Endothelial cell (in vitro differentiated cells): ENCODE measurements at places on chromosomes 2 and 18. TPM values are rescaled to one million over a fixed set of nuclear protein-coding genes. Genes with fewer than 3 reads are reported as not detected.

GRCh38 chr2:23550553-23550952 is 165.6 kb downstream of the KLHL29 start:
- DNase-seq = no peak
- no peak overlapping the region for H3K4me3 ChIP-seq
- peaks cover 8% of the 10 kb centered on the region for H3K4me1 ChIP-seq
- no peak overlapping the region for H3K27ac ChIP-seq

GRCh38 chr2:50514901-50515300 is 517.0 kb downstream of the NRXN1 start:
- no peak overlapping the region for H3K27ac ChIP-seq
- no peak overlapping the region for H3K4me3 ChIP-seq
- DNase-seq = no peak
- H3K4me1 ChIP-seq = no peaks in the 10 kb centered on the region
- peaks cover 2% of the 10 kb centered on the region for H3K27me3 ChIP-seq

Gene NFATC1
- 40.6 TPM for total RNA-seq

Gene NT5DC4
- not detected for total RNA-seq

GRCh38 chr2:123840574-123840973 is 184.5 kb upstream of the CNTNAP5 start:
- H3K36me3 ChIP-seq = peaks cover 9% of the 10 kb centered on the region
- no peak overlapping the region for H3K27ac ChIP-seq
- H3K4me3 ChIP-seq = no peak overlapping the region
- H3K4me1 ChIP-seq = no peaks in the 10 kb centered on the region
- DNase-seq = no peak

- no peak overlapping the region for H3K4me3 ChIP-seq
- peaks cover 1% of the 10 kb centered on the region for H3K27me3 ChIP-seq
- DNase-seq = no peak
- H3K36me3 ChIP-seq = no peaks in the 10 kb centered on the region
Observed at GRCh38 chr2:147649286-147649685, 195.5 kb upstream of the ACVR2A start.

DNA sequence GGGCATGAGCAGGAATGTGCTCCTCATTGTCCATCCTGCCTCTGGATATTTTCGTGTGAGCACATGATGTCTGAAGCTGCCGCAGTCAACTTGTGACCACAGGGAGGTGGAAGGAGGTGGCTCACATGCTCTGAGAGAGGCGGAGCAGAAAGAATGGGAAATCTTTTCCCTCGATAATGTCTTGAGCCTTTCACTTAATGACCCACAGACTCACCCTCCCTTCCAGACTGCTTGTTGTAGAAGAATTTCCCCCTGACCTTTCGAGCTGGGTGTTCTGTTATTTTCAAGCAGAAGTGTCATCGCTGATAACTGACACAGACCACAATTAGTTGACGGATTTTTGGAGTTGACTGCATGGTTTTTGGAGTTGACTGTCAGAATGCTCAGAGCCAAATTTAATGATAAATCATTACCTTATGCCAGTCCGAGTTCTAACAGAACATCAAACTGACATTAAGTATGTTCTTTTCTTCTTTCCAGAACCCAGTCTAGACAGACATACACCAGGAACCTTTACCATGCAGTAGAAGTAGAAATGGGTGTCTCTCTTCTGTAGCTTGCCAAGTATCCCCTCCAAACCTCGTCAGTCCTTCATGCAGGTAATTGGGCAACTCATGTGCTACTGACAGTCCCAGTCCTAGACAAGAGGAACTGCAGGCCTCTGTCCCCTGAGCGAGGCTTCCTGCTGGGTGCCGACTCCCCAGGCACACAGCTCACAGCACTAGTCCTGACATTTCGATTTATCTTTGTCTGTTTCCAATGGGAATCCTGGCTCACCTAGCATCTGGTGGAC is 29.4 kb upstream of the RTTN start:
- H3K4me3 ChIP-seq = no peak overlapping the region
- no peak overlapping the region for H3K27ac ChIP-seq
- peaks cover 12% of the 10 kb centered on the region for H3K4me1 ChIP-seq
- H3K36me3 ChIP-seq = no peaks in the 10 kb centered on the region
- DNase-seq = no peak
- peaks cover 8% of the 10 kb centered on the region for H3K27me3 ChIP-seq

DNA sequence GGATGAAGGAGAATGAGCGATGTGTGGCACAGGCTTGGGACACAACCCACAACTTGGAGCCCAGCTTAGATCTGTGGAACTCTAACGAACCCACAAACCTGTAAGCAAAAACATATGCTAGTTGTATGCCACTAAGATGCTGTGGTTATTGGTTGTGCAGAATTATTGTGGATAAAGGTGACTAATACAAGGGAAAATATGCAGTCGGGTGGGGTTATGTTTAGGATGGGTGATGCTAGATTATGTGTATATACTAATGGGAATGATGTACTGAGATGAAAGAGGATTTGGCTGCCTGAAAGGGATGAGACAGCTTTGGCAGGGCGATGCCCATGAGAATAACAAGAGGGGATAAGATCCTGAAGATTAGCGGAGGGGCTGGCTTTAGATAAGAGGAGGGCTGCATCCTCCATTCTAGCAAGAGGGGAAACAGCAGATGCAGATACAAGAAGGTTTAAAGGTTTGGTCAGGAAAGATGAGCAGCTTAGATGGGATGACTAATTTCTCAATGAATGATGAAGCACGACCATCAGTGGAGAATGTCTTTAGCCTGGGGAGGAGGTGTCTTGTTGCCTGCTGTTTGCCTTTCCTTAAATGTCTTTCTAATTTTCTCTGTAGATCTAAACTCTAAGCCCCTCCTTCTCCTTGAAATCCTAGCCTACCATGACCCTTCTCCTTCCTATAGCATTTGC is 49.6 kb downstream of the GALNT14 start:
- no peaks in the 10 kb centered on the region for H3K36me3 ChIP-seq
- H3K4me3 ChIP-seq = no peak overlapping the region
- no peak for DNase-seq
- H3K27me3 ChIP-seq = peaks cover 2% of the 10 kb centered on the region
- H3K27ac ChIP-seq = no peak overlapping the region
